ENCODE measurements at places on chromosomes 6 and 20. TPM values are rescaled to one million over a fixed set of nuclear protein-coding genes. Genes with fewer than 3 reads are reported as not detected.

DNA sequence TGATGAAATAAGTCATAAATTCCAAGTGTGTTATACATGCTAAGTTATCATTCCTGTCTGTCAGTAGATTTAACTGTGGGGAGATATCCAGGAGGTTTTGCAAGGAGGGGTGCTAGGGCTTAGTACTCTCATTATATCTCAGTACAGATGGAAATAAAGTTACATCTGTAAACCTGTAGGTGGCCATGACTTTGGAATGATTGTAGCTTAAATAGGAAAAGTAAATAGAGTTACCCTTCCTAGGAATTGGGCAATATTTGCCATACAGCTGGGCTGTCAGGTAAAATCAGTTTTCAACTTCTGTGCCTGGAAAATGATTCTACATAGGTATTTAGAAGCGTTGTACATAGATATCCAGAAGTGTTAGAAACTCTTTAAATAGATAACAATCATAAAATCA, 19.8 kb upstream of the TGM3 start:
- DNase-seq: no peak

- DNase-seq: no peak
Measured at GRCh38 chr6:137673603-137674002, 179.4 kb upstream of the OLIG3 start.

The RBBP8NL gene
- not detected for polyA plus RNA-seq

The EEF1A1 gene
- 14,148 TPM for polyA plus RNA-seq

Data from SK-N-SH (cell line).